ENCODE measurements at places on chromosomes 1 and 21. TPM values are rescaled to one million over a fixed set of nuclear protein-coding genes. Genes with fewer than 3 reads are reported as not detected.

The COL16A1 gene
- total RNA-seq, result 6.9 TPM

The RNF186 gene
- not detected for total RNA-seq

The DMRTB1 gene
- not detected for total RNA-seq

The PTAFR gene
- 1.6 TPM for total RNA-seq

The BCAN gene
- 94.8 TPM for total RNA-seq

The DHCR24 gene
- total RNA-seq, result 63.2 TPM

The CTXND2 gene
- total RNA-seq, result not detected

The NPHS2 gene
- not detected for total RNA-seq

The OR2G6 gene
- total RNA-seq, result not detected

The OVAAL gene
- total RNA-seq, result not detected

All from parietal lobe (tissue), 2 donors.